HS-27A (cell line): ENCODE measurements at places on chromosomes 1 and 21.

GRCh38 chr1:248098529-248098928 is 3.5 kb downstream of the OR2L13 start:
- DNase-seq = no peak

- no peak for DNase-seq
Observed at GRCh38 chr21:43757601-43758000, 18.5 kb downstream of the CSTB start.

DNA sequence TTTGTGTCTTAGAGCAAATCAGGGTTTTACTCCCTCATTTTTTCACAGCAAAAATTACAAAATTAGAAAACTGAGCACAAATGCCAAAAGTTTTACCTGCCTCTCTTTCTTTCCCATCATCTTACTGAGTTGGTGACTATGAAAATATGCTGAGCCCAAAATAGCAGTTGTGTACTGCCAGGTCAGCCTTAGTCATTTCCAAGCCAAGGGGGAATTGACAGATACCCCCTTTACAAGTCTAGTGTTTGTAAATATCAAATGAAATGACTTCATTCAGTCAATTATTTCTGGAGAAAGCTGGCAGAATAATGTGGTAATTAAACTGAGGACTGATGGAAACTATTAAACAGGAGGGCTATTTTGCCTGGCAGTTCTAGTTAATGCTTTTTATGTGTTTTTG is 11.4 kb upstream of the GORAB start:
- no peak for DNase-seq

DNA sequence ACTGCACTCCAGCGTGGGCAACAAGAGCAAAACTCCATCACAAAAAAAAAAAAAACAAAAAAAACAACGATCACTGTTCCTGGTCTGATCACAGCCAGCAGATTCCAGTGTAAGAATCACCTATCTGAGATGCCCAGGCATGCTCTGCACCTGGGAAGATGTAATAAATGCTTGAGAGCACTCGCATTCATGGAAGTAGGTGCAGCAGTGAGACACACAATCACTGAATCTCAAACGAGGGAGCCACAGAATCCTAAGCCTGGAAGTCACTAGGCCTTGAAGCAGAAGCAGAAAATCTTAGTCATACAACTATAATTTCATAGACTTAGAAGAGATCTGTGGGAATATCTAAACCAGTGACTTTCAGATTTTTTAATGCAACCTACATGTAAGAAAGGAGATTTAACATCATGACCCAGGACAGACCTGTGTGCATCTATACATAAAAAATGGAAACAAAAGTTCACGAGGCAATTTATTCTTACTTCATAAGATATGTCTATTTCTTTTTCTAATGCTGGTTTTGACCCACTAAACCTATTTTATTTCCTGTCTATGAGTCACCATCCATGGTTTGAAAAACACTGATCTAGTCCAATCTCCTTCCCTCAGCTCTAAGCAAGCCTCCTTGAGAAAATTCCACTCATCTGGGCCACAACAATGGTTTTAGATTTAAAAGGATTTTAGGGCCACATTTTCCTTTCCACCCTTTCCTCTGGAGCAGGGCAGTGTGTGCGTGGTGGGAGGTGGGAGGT is 30.4 kb downstream of the RIMS3 start:
- DNase-seq = no peak

GRCh38 chr1:228646717-228647522 is 88.4 kb upstream of the RHOU start:
- peak; percentile 20 for DNase-seq

GRCh38 chr1:41122851-41123518 is 101.5 kb upstream of the SLFNL1 start:
- DNase-seq = peak; percentile 82

- no peak for DNase-seq
Observed at GRCh38 chr1:226574591-226575435, 26.2 kb downstream of the STUM start.
